ENCODE measurements at places on chromosomes 6 and 20.

- no peak for DNase-seq
Measured at GRCh38 chr6:4901386-4902061, 102.3 kb downstream of the RPP40 start.

DNA sequence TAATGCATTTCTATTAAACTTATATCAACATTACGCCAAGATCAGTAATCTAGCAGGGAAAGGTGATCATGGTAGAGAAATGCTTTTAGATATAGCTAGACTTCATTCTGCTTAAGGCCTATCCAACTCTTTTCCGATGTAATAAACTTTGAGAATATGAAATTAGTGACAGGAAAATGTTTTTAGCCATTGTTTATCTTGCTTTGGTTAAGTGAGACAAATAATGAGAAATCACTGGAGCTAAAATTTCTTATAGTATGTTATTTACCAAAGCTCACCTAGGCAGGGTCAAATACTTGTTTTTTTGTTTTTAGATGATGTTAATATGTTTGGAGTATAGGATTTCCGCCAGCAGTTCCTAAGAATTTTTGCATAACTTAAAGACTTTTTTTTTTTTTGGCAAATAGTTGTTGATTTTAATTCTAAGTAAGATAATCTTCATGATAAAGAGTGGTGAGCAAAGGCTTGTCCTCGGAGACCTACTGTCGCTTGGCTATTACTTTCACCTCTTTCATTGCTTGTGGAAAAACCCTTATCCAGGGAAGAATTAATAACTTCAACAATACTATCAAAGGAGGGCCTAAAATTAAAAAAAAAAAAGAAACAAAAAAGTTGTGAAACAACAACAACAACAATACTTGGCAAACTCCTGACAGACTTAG lies 98.3 kb downstream of the SOX4 start:
- no peak for DNase-seq

DNA sequence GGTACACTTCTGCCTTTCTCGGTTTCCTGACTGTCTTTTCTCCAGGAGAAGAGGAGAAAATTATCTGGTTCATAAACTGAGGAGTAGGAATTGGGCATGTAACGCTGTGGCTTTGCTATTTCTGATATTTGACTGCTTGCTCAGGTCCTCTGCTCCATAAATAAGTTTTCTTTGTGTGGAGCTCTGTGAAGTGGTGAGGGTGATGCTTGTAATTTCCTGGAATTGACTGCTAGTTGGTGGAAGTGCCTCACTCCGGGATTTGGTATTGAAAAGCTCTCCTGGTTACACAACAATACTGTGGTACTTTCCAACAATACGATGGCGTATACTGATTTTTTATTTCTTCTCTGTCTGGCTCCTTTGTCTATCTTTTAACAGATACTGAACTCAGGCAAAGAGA lies 25.1 kb upstream of the LAMA2 start:
- no peak for DNase-seq

DNA sequence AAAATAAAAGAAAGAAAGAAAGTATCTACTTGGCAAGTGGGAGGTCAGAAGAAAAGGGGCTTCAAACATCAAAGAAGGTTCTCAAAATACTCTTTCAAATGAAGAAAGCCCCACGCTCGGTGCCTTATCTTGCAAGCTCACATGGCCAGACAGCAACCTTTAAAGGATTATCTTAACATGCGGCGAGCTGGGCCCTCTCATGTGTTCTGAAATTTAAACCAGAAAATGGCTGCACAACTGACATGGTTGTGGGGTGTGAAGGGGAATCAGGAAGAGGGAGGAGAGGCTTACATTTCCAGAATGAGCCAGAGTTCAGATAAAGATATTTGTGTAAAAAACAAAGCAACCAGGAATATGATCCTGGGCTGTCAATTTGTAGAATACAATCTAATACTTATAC lies 363.1 kb downstream of the PRKN start:
- no peak for DNase-seq

- no peak for DNase-seq
Measured at GRCh38 chr6:4291453-4292403, 156.4 kb upstream of the ECI2 start.

GRCh38 chr20:38336726-38337125 lies 9.6 kb upstream of the LBP start:
- no peak for DNase-seq

- no peak for DNase-seq
Measured at GRCh38 chr6:20790032-20790791, 256.0 kb downstream of the CDKAL1 start.

- no peak for DNase-seq
Measured at GRCh38 chr20:58923117-58923712, 57.8 kb upstream of the NELFCD start.

- no peak for DNase-seq
Measured at GRCh38 chr20:51752343-51752951, 15.7 kb downstream of the ATP9A start.

DNA sequence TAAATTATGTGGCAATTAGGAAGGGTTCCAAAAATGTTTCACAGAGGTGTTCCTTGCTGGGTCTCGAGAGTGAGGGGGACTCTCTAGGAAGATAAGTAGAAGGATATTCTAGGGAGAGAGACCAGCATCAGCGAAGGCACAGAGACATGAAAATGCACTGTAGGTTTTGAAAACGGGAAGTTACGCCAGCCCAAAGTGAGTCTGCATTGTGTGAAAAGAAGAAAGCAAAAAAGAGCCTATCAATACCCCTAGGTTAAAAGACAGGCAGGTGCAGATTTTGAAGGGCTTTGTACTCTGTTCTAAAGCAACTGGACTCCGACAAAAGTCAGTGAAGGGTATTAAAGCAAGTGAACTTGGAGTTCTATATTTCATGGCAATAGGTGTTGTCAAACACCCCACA lies 25.7 kb upstream of the MRAP2 start:
- no peak for DNase-seq

- DNase-seq: no peak
Measured at GRCh38 chr6:40671001-40671693, 84.0 kb upstream of the LRFN2 start.

DNA sequence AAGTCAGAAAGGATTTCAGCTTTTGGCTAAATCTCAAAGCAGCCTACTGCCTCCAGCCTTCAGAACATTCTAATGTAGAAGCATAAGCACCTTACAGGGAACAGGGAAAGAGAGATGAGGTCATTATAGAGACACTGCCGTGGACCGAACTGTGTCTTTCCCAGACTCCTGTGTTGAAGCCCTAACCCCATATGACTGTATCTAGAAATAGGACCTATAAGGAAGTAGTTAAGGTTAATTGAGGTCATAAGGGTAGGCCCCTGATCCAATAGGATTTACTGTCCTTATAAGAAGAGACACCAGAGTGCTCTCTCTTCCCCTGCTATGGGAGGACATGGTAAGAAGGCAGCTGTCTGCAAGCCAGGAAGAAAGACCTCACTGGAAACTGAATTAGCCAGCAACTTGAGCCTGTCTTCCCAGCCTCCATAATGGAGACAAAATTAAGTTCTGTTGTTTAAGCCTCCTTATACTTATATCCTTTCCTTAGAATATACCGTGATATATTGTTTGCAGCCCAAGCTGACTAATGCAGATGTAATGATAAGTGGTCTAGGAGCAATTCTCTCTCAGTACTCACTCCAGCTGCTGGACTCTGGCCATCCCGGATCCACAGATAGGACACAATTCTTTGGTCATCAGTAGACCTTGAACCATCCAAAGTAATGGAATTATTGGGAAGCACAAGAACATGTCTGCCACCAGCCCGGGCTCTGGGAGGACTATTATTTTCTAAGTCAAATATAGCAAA lies 71.4 kb downstream of the ALDH5A1 start:
- DNase-seq: no peak

DNA sequence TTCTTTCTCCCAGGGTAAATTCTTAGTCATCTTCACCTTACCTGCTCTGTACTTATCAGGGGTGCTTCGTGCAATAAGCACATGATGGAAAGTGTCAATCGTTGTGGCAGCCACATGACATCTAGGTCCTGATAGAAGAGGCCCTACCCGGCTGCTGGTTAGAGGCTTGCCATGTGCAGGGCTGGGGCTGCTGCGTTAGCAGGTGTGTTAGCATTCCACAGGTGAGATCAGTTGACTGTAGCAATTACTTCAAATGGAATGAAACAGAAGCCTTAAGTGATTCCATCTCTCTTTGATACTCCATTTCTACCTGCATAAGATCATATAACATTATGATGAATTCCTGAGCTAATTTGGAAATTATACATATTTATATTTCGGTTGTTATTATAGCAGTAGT lies 127.0 kb downstream of the UST start:
- no peak for DNase-seq

- DNase-seq: no peak
Measured at GRCh38 chr6:128642132-128642531, 121.7 kb upstream of the PTPRK start.

GRCh38 chr20:57135875-57136274 lies 130.6 kb downstream of the BMP7 start:
- DNase-seq: no peak

DNA sequence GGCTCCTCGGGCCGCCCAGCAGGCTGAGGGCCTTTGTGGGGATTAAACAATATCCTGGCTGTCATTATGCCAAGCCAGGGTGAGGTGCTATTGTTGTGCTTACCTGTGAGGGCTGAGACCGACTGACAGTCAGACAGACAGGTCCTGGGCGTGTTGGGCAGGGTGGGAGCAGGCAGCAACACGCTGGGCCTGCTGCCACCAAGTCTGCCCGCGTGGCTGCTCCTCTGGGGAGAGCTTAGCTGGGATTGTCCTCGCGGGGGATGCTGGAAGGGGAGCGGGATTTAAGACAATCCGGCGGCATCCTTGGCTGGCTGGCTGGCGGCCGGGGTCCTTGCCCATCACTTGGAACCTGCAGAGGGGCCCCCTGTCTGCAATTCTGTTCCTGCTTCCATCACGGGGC lies 20.0 kb downstream of the ITPR3 start:
- DNase-seq: no peak

- no peak for DNase-seq
Measured at GRCh38 chr6:63560801-63561287, 11.4 kb upstream of the LOC128125822 start.

- no peak for DNase-seq
Measured at GRCh38 chr20:63659370-63659769, 1.3 kb downstream of the RTEL1 start.

DNA sequence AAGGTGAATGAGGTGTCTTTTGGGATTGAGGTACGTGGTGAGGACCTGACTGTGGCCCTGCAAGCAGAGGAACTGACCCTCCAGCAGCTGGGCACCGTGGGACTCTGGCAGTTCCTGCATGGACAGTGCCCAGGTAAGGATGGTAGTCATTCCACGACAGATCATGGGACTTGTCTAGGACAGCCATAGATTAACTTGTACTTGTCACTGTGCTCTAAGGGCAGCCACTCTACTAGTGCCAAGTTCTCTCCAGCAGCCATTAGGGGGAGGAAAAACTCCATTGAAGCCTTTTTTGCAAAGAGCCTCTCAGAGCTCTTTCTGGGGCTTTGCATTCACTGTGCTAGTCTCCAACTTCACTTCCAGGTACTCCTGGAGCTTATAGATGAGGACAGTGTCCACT lies 20.4 kb downstream of the TAF11 start:
- no peak for DNase-seq

DNA sequence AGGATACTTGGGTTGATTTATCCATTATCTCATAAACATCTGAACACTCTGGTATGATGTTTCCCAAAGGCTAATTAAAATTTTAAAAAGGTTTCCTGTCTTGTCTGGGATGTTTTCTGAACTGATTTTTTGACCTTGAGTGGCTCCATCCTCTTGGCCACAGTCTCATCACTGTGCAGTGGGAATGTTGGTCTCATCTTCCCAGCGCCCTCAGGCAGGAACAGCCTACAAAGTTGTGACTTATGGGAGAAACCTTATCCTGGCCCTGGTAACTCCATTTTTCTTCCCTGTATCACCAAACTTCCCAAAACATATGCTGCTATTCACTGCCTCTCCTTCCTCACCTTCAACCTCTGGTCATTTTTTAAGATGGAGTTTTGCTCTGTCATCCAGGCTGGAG lies 6.8 kb upstream of the BPIFA3 start:
- no peak for DNase-seq

- no peak for DNase-seq
Measured at GRCh38 chr6:34462551-34462971, 3.3 kb upstream of the PACSIN1 start.

DNA sequence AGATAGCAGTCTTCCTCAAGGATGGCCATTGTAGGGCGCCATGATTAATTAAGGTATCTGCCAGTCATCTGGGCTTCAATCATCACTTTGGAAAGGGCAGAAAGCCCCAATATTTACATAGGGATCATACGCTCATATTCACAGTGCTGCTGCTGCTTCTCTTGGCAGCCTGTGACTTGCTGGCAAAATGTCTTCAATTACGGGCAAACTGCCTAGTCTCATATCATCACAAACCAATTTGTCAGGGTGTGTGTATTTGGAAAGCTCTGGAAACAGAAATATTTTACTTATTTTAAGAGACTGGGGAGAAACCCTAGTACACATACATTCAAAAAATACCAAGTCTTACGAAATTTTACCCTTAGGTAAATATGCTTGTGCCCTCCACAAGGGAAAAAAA lies 77.6 kb downstream of the SAMD5 start:
- DNase-seq: no peak

DNA sequence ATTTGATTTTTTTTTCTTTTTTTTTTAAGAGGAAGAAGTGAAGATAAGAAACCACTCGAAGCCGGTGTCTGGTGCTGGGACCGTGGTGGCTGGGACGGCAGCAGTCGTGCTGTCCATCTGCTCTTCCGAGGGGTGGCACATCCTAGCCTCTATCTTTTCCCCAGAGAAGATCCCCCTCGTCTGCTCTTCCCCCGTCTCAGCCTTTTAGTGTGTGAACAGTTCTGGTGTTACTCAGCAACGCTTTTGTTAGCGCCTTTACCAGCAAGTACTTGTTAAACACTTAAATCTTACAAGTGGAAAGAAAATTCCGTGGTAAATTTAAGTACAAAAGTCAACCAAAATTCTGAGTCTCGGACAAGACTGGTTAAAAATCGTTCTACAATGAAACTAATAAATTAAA lies 90.1 kb downstream of the RSPH3 start:
- no peak for DNase-seq

DNA sequence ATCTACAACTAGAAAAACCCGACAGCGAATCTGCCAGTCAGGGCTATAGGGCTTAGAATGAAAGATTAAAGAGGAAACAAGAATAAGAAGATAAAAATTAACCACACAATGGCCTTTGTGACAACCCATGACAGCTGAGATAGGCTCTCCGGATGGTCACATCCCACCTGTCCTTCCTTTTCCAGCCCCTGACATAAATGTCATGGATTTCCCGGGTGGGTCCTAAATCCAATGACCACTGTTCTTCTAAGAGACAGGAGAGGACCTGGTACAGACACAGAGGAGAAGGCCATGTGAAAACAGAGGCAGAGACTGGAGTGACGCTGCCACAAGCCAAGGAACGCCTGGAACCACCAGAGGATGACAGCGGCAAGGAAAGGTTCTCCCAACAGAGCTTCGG lies 41.8 kb downstream of the ATXN1 start:
- DNase-seq: no peak

GRCh38 chr6:119541132-119541905 lies 191.8 kb upstream of the MAN1A1 start:
- DNase-seq: no peak

- no peak for DNase-seq
Measured at GRCh38 chr20:33099843-33100538, 20.5 kb downstream of the BPIFB4 start.

- DNase-seq: no peak
Measured at GRCh38 chr20:63976980-63977738, 2.3 kb downstream of the SAMD10 start.
